Placental epithelial cell (primary cell): ENCODE measurements at places on chromosomes 5 and 9. TPM values are rescaled to one million over a fixed set of nuclear protein-coding genes. Genes with fewer than 3 reads are reported as not detected.

The PCDHGC4 gene
- 0.54 and 2.4 TPM in 2 replicates for total RNA-seq

The MORN5 gene
- total RNA-seq, result not detected in 2 replicates

The IFNB1 gene
- not detected in 2 replicates for total RNA-seq

The SVEP1 gene
- total RNA-seq, result 0.22 and 0.39 TPM in 2 replicates

The HTR4 gene
- total RNA-seq, result not detected in 2 replicates
